ENCODE measurements at places on chromosomes 4 and X. TPM values are rescaled to one million over a fixed set of nuclear protein-coding genes. Genes with fewer than 3 reads are reported as not detected.

Gene PLK4
- total RNA-seq, result 21.3 TPM

Gene CCSER1
- not detected for total RNA-seq

Gene SGCB
- total RNA-seq, result 26.5 TPM

Gene SATL1
- total RNA-seq, result not detected

Gene CD40LG
- total RNA-seq, result not detected

Gene GPR119
- total RNA-seq, result not detected

Gene SASH3
- not detected for total RNA-seq

Gene SMIM31
- total RNA-seq, result not detected

Gene CTAG2
- not detected for total RNA-seq

Gene UGT2B28
- total RNA-seq, result not detected

Gene NMU
- total RNA-seq, result 0.56 TPM

Gene LRP2BP
- total RNA-seq, result 0.15 TPM

Gene AMTN
- not detected for total RNA-seq

Gene SLC16A2
- total RNA-seq, result 24.6 TPM

Gene FAM90A26
- total RNA-seq, result not detected

Gene SOWAHB
- total RNA-seq, result not detected

Gene MTTP
- total RNA-seq, result not detected

Gene GLUD2
- 2.4 TPM for total RNA-seq

Gene DMRTC1
- total RNA-seq, result not detected

Gene TCEAL9
- 103 TPM for total RNA-seq

Gene F9
- total RNA-seq, result not detected

Gene MAGEB10
- not detected for total RNA-seq

Gene FDCSP
- not detected for total RNA-seq

Gene KLHL8
- total RNA-seq, result 4.4 TPM

Gene VBP1
- total RNA-seq, result 33.5 TPM

Gene XAGE2
- not detected for total RNA-seq

Gene DUSP9
- 1.2 TPM for total RNA-seq

Gene ARMCX6
- 40.9 TPM for total RNA-seq

Gene SHOX
- total RNA-seq, result not detected

Gene AKAP14
- not detected for total RNA-seq

Gene USP26
- total RNA-seq, result not detected

Gene CHST7
- total RNA-seq, result 20.7 TPM

Gene HTR2C
- total RNA-seq, result not detected

Gene CACNA1F
- total RNA-seq, result not detected

Gene NAP1L2
- total RNA-seq, result 0.73 TPM

Gene ADAMTS3
- not detected for total RNA-seq
